NCI-H1048 (cell line): ENCODE measurements at places on chromosomes 4 and X.

GRCh38 chr4:28482580-28483270 lies 1622.1 kb downstream of the STIM2 start:
- DNase-seq = no peak

DNA sequence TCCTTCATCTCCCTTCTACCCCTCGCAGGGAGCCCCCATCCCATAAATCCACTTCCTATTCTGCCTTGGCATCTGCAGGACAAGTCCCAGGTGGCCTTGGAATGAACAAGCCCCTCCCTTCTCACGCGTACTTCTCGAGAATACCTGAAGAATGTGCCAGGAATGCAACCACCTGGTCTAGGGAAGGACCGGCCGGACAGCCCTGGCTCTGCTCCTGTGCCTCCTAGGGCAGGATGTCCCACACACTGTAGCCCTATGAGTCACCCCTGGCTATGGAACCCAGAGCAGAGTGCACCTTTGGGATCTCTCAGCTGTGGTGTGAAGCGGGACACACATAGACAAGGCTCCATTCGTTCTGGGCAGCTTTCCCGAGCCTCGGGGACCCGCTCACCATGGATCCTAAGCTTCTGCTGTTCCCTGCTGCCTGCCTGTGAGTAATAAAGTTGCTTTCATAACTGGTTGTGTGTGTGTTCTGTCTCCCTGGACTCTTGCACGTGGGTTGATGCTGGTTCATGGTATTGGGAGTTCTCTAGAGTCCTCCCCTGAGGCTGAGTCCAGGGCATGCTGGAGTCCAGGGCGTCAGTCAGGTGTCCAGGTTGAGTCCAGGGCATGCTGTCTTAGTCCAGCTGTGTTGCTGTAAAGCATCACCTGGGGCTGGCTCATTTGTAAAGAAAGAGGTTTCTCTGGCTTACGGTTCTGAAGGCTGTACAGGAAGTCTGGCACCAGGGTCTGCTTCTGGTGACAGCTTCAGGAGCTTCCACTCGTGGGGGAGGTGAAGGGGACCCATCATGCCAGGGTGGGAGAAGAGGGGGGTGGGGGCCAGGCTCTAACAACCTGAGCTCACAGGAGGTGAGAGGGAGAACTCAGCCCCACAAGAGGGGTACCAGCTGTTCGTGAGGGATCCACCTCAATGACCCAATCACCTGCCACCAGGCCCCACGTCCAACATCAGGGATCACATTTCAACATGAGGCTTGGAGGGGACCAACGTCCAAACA lies 7.4 kb upstream of the PDE6B start:
- no peak for DNase-seq

GRCh38 chrX:119121341-119121740 lies 6.3 kb downstream of the KIAA1210 start:
- DNase-seq = no peak

GRCh38 chr4:82811838-82812341 lies 13.3 kb upstream of the SCD5 start:
- no peak for DNase-seq

DNA sequence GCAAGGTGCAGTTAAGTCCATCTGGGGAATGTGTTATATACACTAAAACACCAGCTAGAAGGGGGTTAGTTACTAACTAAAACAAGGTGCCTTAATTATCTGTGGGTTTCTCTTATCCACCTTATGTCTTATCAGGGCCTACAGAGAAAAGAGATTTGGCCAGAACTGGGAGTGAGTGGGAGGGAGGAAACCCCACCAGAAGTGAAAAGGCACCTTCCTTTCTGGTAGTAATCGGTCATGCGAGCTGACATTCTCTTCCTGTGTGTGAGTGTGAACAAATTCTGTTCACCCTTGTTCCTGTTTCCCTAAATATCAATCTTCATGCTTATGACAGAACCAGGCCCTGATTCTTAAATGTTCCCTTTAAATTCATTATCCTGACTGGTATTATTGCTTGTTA lies 43.5 kb downstream of the SRPX2 start:
- no peak for DNase-seq

DNA sequence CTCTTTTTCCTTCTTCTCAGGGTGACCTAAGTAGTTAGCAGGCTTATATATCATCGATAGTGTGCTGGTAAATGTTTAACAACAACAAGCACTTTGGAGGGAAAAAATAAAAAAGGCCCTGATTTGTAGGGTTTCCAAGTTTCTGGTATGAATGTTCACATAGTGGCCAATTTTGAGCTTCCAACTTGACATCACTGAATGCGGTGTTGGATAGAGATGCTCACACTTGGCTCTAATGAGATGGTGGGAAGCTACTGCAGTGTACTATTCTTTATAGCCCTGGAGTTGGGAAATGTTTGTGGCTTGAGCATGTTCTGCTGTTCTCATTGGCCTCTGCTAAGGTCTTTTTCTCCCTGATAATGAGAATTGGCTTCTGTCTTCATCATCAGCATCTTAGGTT lies 875.3 kb downstream of the PCDH7 start:
- DNase-seq = no peak

DNA sequence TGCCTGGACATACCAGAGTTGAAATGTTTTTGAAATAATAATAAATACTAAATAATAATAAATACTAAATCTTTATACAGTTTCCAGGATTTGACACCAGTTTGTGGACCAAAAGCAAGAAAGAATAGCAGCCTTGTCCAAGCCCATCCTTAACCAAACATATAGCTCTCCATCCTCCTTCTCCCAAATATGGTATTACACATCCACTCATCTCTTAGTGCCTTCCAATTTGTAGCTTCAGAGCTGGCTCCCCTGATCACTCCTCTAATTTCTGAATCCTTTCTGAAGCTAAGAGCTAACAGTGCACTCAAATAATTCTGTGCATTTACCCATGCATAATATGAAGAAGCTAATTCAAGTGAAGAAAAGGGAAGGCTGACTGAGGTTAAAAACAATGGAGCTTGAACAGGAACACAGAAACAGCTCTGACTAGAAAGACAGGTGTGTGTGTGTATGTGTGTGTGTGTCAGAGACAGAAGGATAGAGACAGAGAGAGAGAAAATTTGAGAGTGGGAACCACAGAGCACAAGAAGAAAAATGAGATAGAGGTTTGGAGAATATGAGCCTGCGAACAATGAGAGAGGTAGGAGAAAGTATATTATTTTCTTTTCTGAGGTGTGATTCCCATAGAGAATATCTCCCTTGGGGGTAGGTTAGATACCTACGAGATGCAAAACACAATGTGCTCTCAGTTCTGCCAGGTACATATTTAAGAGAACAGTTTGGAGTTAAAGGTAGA lies 123.5 kb downstream of the CAMK2D start:
- no peak for DNase-seq

GRCh38 chr4:55500072-55500471 lies 46.6 kb downstream of the CLOCK start:
- DNase-seq = no peak

DNA sequence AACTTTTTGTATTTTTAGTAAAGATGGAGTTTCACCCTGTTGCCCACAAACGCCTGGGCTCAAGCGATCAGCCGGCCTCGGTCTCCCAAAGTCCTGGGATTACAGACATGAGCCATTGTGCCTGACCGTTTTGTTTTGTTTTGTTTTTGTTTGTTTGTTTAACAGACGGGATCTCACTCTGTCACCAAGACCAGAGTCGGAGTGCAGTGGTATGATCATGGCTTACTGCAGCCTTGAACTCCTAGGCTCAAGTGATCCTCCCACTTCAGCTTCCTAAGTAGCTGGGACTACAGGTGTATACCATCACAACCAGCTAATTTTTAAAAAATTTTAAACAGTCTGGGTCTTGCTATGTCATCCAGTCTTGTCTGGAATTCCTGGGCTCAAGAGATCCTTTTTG lies 53.5 kb downstream of the FNIP2 start:
- no peak for DNase-seq

DNA sequence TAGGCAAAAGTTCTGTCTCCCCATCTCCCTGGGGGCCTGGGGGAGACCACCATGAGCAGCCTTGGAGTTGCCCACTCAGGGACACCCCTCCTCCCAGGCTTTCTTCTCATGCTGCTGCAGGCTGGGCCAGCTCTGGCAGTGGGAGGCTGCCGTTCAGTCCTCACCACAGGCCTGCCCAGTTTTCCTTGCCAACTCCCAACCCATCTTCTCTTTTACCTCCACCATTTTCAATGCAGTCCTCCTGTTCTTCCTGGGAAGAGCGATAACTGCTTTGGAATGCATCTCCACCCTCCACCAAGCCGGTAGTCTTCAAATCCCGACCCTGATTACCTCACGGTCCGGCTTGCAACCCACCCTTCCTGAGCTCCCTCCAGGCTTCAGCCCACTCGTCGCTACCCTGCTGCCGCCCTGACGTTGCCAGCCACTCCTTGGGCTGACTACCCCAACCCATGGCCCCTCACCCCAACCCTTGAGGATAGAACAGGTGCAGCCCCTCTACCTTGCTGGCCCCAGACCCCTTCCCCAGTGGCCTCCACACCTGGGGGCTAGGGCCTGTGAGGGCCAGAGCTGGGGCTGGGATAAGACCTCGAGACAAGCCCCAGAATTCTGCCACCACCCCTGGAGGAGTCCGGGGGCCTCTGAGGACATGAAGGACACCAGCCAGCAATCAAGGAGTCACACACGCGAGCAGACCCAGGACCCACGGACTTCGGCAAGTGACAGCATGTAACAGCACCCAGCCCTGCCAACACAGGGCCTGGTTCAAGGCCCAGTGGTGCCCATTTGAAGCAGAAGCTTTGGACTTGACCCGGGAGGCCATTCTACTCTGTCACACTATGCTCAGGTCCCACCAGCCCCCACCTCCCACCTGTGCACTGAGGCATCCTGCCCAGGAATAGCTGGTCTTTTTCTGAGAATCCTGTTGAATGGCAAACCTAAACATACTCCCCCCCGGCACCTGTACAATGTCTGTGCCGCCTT lies 9.2 kb downstream of the WDR1 start:
- DNase-seq = no peak
